Hematopoietic multipotent progenitor cell treated with erythropoietin and hydrocortisone succinate and interleukin-3 and kit ligand, for 17 days (in vitro differentiated cells): ENCODE measurements at places on chromosomes 5 and 9.

- DNase-seq: no peak
Measured at GRCh38 chr9:121663591-121663990, 12.2 kb downstream of the DAB2IP start.

DNA sequence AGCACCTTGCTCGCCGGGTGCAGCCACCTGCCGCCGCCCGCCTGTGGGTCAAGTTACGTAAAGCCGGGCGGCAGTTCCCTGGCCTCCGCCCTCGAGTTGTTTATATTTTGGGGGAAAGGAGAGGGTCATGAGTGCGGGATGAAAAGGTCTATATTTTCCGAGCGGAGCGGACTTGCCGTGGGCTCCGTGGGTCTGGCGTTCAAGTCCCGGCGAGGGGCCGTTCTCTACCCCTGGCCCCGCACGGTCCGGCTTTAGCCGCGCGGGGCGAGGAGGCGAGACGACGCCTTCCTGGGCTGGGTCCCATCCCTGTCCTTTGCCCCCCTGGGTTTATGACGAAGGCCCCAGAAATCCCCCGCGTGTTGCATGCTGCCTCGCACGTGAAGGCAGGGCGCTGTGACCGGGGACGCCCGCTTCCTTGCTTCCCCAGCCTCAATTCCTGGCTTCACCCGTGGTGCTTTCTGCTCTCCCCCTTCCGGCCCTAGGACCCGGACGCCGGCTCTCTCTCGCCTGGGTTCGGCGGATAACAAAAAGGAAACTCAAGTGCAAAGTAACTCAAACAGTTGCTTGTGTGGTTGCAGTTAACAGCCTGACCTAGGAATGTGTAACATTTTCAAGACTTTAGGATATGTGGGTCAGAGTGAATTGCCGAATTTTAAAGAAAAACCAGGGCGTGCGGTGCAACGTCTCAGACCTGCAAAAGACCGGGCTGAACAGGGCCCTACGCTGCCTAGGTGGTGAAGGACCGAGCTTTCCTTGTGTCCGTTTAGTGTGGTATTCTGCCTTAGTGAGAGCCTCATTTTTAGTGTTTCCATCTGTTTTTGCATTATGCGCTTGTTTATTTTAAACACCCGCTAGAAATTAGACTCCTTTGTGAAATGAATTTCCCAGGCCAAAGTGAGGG lies 810 bp downstream of the VPS13A start:
- peak; percentile 53 for DNase-seq

- DNase-seq: no peak
Measured at GRCh38 chr5:159642379-159642778, 273.9 kb upstream of the ADRA1B start.

DNA sequence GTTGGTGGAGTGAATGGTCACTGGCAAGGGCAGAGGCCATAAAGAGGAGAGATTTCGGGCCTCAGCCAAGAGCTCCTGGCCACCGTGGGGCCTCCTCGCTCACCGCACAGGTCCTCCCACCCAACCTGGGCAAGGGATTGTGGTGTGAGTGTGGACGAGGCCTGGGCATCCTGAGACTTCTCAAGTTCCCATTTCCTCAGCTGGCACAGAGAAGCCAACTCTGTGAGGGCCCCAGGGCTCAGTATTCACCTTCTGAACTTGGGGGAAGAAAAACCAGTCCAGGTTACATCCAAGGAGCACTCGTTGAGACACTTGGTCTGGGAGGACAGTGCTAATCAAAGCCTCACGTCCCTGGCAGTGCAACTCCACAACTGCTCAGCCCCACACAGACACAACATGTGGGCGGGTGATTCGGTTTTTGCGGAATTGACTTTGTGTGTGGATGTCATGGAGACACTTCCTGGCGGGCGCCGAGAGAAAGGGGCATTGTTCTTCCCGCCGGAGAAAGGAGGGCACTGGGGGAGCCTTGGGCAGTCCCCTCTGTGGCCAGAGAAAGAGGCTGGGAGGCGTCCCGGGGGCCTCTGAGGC lies 28.5 kb upstream of the NKD2 start:
- no peak for DNase-seq

- DNase-seq: no peak
Measured at GRCh38 chr9:137168904-137169856, 671 bp downstream of the LRRC26 start.

DNA sequence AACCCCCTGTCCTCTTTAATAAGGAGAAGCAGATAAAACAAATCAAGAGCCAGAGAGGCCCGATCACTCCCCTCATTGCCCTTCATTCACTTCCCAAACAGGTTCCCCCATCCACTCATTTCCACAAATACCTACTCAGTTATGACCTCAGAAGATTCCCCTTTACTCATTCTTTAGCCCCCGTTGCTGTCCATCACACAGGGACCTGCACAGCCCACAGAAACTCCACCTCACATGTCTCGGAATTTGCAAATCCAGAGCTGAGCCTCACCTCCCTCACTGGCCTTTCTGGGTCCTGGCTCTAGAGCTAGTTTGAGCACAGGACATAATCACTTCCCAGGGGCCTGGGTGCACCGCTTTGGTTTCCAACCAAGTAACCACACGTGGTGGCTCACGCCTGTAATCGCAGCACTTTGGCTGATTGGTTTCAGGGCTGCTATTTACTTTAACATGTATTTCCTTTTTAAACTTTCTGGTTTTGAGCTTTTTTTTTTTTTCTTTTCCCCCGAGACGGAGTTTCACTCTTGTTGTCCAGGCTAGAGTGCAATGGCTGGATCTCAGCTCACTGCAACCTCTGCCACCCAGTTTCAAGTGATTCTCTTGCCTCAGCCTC lies 17.8 kb downstream of the ATP6V0E1 start:
- no peak for DNase-seq

DNA sequence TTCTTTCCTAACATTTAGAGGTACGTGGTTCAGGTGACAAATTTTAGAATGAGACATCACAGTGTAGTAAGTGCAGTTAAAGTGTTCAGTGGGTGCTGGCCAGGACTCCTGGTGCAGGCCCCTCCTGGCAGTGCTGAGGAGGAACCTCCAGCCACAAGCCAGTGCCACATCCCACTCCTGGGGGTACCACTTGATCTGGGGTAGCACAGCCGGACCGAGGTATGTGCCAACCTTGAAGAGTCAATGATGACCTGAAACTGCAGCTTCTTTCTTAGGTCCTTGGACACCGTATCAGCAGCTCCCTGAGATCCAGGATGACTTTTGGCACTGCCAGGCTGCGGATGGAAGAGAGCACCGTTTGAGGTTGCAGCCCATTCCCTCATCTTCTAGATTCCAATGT lies 310.4 kb upstream of the IRX4 start:
- DNase-seq: no peak

GRCh38 chr9:18683312-18683711 lies 209.4 kb downstream of the ADAMTSL1 start:
- DNase-seq: no peak

DNA sequence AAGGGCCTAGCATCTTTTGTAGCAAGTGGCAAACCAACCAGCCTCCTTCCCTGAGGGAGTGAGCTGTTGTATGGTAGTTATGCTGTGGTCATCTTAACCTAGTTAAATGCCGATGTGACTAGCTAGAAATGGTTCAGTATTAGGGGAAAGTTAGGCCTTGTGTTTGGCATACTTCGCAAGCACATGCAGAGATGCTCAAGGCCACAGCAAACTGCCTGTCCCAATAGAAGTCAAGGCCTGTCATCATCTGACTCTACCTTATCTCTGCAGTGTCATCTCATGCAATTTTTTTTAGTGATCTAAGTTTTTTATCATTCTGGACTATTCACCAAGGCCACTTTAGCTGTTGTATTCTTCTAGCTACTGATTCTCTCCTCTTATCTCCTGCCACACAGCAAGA lies 5.2 kb upstream of the EXOSC3 start:
- no peak for DNase-seq

DNA sequence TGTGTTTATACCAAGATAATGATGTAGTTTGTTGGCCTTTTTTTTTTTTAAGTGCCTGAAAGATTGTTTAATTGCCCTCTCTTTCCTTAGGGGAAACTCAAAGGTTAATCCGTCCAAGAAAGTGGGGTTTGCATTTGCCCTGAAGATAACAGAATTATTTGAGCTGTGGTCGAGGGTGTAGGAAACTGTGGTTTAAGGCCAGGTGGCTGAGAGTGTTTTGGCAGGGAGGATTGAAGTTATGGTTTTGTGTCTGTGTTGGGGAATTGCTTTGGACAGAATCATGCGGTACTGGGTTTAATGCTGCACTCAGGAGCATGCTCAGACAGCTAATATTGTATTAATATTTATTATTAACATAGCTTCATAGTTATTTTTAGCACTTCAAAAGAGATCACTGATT lies 509.8 kb downstream of the EBF1 start:
- no peak for DNase-seq

DNA sequence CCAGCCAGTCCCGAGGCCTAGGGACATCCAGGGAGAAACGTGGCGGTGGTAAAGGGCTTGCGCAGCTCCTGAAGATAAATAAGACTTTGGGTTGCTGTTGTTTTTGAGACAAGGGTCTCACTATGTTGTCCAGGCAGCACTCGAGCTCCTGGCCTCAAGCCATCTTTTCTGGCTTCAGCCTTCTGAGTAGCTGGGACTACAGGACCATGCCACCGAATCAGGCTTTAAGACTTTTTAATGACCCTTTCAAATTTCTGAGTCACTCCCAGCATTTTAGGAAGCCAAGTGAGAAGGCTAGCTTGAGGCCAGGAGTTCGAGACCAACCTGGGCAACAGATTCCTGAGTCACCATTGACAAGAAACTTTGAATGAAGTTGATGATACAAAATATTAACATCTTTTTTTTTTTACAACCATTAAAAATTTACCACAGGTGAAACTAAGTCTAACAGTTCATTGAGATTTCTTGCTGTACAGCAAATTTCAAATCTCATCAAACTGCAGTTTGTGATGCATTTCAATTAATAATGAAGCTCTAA lies 817 bp upstream of the GNE start:
- DNase-seq: peak; percentile 11

GRCh38 chr9:114735704-114736103 lies 53.7 kb upstream of the TEX48 start:
- DNase-seq: no peak

DNA sequence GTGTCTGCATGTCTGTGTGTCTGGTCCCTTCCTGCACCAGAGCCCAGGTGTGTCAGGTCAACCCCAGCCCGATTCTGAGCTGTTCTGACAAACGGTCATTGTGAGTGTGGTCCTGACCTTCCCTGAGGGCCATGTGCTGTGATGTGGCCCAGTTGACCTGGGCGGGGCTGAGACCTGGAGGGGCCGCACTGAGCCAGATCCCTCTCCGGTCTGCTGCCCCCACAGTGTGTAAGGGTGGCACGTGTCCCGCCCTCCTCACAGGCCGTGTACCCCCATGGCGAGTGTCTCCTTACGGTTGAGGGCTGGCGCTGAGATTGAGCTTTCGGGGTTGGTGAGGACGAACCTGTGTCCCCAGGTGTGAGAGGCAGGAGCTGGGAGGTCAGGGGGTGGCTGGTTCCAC lies 136.5 kb downstream of the MRPL36 start:
- no peak for DNase-seq

- no peak for DNase-seq
Measured at GRCh38 chr9:110006657-110007056, 201.3 kb downstream of the C9orf152 start.

DNA sequence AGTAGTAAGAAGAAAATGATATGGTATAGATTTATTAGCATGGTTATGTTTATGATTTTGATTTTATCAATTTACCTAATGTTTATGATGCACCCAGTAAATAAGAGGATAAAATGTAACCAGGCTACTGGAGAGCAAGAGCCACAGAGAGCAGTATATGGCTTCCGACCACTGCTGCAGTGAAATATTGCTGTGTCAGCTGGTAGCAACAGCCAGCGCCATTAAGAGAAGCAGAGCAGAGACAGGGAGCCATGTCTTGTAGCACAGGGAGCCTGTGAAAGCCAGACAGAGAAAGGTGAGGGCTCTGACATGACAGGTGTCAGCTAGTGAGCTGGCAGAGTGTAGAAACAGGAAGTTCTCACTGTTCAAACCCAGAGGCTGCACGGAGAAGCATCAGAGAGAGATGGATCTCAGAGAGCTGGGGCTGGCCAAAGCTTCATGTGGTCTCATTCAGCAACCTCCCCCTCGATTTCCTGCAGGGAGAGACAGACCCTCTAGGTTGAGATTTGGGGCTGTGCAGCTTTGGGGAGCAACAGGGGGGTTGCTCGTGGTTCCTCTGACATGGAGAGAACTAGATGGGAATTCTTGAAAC lies 202.1 kb downstream of the MED10 start:
- DNase-seq: no peak
